Activated naive CD4-positive, alpha-beta T cell treated with anti-CD3 and anti-CD28 coated beads for 36 hours (primary cell): ENCODE measurements at places on chromosomes 16 and 17.
A peak's percentile ranks its signal among the peaks of the same experiment; 100 is the strongest.

- no peak for DNase-seq
Measured at GRCh38 chr17:36212966-36213365, 2.1 kb downstream of the CCL4L2 start.

GRCh38 chr16:68244481-68244902 is 681 bp upstream of the PLA2G15 start:
- DNase-seq: no peak

- no peak for DNase-seq
Measured at GRCh38 chr16:53031323-53031942, 21.3 kb downstream of the CHD9NB start.

GRCh38 chr16:822174-822908 is 21.8 kb upstream of the GNG13 start:
- DNase-seq: no peak

- DNase-seq: peak; percentile 87
Measured at GRCh38 chr16:2532494-2533141, 1.4 kb upstream of the CEMP1 start.
